NCI-H1092 treated with DMSO at 0.1 percent for 48 hours (cell line): ENCODE measurements at places on chromosomes 2 and 18.
A peak's percentile ranks its signal among the peaks of the same experiment; 100 is the strongest.

DNA sequence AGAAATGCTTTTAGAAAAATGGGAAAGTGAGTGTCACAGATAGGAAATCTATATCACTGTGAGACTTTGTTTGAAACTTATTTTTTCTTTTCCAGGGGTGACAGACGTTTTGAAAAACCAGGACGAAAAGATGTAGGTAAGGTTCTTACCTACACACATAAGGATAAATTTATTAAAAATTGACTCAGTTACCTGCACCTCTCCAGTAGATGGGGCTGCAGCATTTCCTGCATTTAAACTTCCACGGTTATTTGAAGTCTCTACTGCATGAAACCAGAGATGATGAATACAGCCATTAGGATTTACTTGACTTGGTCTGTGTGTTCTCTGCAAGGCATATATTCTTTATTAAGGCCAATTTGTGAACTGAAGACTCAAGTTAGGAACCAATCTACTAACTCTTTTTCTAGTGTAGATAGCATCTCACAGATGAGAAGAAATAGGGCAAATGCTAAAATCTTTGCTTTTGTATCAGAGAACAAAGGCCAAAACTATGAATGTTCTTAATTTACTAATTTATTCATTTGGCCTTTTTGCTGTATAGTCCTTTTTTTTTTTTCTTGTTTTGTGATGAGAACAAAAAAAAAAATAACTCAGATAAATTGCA, 15.0 kb downstream of the KCNJ13 start:
- DNase-seq: peak; percentile 0

DNA sequence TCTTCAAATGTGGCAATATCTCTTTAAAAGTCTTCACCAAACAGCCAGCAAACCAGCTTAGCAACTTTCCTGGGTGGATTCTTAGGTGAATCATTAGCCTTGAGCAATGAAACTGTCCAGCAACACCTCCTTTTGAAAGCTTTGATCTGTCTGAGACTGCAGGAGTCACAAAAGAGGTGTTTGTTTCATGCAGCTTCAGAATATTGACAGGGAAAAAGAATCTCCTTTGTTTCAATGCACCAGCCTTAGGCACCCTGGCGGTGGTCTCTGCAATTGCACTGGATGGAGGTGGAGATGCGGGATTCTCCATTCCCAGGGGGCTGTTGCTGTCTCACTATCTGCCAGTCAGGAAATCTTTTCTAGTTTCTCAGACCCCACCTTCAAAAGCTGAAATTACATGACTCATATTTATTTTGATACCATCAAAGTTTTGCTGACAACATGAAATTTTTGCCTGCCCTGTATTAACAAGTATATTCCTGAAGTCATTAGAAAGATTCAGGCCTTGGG, 76.0 kb upstream of the DSG1 start:
- no peak for DNase-seq

- no peak for DNase-seq
These were observed 162.3 kb downstream of the TTN start for GRCh38 chr2:178644919-178645318.

GRCh38 chr2:152304836-152305235, 30.1 kb upstream of the FMNL2 start:
- no peak for DNase-seq

GRCh38 chr18:1371724-1372123, 467.1 kb downstream of the ADCYAP1 start:
- DNase-seq: no peak

DNA sequence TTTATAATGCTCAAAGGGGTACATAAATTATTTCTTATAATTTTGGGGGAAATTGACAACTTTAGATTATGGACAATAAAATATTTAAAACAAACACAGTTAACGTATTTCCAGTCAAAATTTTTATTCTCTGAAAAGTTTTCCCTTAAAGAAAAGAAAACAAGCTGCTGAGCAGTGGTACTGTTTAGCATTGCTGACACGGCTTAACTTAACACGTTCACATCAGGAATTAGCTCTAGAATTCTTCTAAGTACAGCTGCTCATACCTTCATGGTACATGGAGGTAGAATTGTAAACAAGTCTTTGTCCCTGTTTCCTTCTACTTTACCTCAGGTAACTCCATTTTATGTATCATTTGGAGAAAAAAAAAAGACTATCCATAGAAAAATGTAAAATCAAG, 2.0 kb downstream of the SLC38A11 start:
- DNase-seq: no peak

GRCh38 chr2:214193943-214194342, 216.9 kb upstream of the VWC2L start:
- no peak for DNase-seq

DNA sequence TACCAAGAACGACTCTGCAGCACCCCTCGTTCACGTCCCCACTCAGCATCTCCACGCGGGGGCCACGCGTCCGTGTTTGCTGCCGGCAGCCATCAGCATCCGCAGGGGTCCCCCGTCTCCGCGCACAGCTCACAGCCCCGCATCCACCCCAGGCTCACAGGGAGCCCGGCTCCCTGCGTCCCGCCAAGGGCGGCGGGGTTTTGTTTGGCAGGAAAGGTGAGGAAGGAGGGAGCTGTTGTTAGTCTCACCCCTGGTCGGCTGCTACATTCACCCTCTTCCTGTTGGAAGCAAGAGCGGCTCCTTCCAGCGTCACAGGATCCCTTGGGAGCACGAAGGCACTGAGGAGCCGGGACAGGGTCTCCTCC, 131.0 kb upstream of the CTDP1 start:
- no peak for DNase-seq

GRCh38 chr2:5125017-5125730, 567.0 kb upstream of the SOX11 start:
- DNase-seq: peak; percentile 17

GRCh38 chr2:219511547-219512325, 2.5 kb upstream of the ASIC4 start:
- DNase-seq: peak; percentile 64

- DNase-seq: no peak
These were observed 187.8 kb upstream of the TNP1 start for GRCh38 chr2:217047631-217048030.

GRCh38 chr2:37880551-37880950, 44.5 kb upstream of the RMDN2 start:
- DNase-seq: no peak

DNA sequence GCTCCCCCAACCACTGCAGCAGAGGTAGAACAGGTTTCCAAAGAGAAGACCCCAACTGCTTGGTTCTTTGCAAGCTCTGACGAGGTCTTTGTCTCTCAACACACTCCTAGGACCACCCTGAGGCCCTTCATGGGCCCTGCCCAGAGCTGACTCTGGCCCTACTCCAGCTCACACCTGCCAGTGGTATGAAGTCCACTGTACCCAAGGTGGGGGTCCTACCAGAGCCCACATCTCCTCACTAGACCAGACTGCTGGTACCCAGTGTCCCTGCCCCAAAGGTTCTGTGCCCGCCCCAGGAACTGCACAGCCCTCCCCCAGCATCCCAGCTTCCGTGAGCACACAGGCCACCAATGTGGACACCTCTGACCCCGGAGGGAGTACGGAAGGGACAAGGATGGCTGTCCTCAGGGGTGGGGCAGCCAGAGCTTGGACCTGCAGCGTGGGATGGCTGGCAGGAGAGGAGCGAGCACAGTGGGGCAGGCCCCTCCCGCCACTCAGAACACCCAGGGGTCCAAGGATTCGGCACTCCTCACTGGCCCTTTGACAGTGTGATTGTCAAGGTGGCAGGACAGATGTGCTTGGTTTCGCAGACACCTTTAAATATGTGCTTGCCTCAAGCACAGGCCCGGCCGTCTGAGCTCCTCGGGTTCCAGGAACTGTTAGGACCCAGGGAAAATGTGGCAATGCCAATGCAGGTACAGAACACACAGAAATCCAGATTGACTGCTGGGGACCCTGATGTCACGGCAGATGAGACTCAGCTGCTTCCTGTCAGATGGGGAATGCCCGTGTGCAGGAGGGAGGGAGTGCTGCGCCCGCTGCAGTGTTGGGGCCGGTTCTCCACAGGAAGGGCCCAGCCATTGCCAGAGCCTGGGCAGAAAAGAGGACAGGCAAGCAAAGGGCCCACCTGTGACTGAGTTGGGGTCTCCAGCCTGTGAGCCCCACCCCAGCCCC, 51.2 kb downstream of the MTERF4 start:
- no peak for DNase-seq

GRCh38 chr18:51751901-51752300, 554.4 kb upstream of the MEX3C start:
- no peak for DNase-seq

DNA sequence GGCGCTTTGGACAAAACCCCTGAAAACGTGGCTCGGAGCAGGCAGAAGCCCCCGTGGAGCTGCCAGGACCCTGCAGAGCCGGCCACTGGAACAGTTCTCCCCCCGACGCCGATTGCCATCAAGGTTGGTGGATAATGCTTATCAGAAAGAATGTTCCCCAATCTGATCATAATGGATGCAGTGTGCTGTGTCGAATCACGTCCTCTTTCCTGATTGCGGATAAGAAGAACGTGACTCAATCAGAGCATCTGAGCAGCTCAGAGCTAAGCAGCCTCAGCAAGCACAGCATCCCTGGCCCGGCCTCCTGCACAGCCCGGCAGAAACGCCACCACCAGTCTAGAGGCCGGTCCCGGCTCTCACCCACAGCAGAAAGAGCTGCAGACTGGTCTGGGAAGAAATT, 488.0 kb downstream of the EIPR1 start:
- no peak for DNase-seq

DNA sequence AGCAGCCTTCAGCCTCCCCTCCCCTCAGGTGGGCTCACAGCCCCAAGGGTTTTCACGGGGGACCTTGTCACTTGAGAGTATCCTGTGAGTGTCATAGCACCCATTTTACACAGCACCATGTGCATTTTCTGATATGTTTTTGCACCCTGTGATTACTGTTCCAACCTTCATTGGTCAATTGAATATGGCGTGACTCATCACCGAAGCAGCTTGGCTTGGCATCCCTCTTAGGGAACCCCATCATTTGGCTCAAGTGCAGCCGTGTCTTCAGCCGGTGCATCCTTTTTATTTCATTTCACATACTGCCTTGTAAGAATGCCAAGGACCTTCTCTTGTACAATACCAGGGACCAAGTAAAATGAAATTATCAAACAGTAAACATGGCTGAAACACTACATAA, 57.6 kb downstream of the NPAS2 start:
- DNase-seq: no peak

DNA sequence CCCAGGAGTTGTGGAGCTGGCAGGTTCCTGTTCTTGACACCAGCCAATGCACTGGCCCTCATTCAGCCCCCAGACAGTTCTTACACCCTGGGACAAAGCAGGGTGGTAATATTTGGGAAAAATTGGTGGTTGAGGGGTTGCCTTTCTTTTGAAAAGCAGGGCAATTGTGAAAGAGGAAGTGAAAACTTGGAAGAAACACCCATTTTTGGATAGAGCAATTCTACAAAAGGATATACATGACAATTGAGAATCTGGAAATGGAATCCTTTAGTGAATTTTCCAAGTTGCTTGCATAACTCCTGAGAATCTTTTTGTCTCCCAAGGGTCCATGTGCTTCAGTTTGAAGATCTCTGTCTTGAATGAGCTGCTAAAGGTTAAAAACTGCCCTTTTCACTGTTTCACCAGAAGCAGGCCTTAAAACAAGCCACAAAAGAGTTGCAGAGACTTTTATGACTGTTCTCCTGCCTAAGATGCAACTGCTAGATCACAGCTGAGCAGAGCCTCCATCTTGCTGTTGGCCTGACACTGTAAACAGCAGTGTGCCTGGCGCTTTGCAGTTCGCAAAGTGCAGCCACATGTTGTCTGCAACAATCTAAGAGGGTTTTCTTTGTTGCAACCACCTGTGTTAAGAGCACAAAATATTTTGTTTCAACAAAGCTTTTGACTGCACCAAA, 11.8 kb downstream of the COL4A4 start:
- no peak for DNase-seq

DNA sequence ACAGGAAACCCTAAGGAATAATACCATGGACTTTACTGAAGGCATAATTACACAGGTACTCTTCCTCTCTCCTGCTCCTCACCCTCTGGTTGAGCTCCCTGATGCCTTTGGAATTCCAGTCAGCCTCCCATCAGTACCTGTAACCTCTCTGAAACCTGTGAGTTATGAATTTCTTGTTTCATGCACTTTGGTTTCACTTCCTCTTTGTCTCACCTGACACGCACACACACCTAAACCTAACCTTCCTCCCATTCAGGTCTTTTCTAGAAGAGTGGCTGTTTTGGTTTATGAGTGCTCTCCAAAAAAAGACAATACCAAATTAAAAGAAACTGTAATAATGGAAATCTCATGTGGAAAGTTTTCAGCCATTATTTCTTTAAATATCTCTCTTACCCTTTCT, 451.3 kb upstream of the VWC2L start:
- no peak for DNase-seq

DNA sequence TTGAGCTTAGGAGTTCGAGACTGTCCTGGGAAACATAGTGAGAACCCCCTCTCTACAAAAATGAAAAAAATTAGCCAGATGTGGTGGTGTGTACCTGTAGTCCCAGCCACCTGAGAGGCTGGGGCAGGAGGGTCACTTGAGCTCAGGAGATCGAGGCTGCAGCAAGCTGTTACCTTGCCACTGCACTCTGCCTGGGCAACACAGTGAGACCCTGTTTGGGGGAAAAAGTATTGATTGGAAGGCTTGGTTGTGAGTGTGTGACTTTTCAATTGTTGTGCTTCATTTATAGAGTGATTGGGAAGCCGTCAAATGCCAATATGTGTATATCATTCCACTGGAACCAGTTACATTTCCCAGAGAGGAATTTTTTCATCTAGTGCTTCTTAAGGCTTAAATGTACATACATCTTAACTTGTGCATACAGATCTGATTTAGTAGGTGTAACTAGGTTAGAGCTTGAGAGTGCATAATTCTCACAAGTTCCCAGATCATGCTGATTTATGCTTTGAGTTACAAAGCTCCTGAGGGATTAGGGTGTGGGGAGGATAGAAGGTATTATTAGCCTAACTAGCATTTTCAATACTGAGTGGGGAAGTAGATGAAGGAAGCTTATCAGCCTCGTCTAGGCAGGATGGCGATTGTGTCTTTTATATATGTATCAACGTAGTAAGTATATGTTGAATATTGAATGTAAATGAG, 15.3 kb downstream of the WDR43 start:
- DNase-seq: no peak

DNA sequence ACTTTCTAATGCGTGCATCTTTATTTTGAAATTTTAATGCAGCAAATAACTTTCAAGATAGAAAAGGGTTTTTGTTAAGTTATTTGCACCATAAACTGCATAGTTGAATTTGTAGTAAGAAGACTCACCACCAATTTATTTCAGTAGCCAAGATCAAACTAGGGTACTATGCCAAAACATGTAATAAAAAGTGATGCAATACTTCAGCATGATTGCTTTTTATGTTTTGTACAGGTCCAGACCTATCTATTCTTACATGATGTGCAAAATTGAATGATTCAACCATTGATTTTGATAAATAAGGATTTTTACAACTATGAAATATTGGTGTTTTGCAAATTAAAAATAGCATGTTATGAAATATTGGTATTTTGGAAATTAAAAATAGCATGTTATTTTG, 26.7 kb downstream of the AGPS start:
- DNase-seq: no peak

DNA sequence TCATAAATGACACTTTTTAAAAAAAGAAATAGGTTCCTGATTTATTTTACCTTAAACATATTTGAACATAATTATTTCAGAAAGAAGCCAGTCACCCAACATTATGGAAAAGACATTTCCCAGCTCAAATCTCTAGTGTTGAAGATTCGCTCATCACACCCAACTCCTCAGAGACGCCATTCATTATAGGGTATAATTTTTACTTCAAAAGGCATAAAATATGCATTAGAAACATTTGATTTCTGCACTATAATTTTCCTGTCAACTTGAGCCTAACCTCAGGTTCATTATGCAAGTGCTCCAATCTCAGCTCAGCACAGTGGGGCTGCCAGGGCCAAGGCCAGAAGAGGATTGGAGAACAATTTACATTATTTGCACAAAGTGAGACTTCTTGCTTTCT, 58.8 kb upstream of the TTN start:
- no peak for DNase-seq

GRCh38 chr2:169961911-169962310, 134.7 kb downstream of the UBR3 start:
- no peak for DNase-seq
